CD4-positive, alpha-beta T cell treated with Interferon alpha-2 for 1 hour (primary cell): ENCODE measurements at places on chromosomes 1 and 21.
A peak's percentile ranks its signal among the peaks of the same experiment; 100 is the strongest.

- no peak for DNase-seq
Measured at GRCh38 chr1:32636914-32637645, 13.3 kb downstream of the ZBTB8OS start.

DNA sequence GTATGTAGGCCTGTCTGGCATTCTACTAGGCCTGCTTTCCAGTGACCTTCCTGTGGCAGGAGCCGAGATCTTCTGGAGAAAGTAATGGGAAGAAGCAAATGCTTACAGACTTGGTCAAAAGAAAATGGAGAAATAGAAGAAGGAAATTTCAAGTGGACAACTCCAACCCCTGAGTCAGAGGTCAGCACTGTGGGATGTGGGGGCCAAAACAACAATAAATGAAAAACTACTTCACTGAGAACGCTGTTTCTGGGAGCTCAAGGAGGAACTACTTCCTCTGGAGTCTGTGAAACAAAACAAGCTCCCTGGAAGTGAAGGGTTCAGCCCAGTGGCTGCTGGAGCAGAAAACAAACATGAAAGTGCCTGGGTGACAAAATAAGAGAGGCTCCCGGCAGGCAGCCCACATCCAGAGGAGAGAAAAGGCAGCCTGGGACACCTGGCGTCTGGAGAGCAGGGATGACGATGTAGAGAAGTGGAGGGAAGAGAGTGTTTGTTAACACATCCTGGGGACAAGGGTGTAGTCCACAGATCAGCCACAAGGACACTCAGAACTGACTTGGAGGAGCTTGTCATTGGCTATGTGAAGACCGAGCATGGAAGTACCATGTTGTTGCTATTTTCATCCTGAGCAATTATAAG lies 355.2 kb downstream of the SMYD3 start:
- no peak for DNase-seq

GRCh38 chr1:19472174-19472573 lies 13.2 kb downstream of the CAPZB start:
- DNase-seq = no peak

DNA sequence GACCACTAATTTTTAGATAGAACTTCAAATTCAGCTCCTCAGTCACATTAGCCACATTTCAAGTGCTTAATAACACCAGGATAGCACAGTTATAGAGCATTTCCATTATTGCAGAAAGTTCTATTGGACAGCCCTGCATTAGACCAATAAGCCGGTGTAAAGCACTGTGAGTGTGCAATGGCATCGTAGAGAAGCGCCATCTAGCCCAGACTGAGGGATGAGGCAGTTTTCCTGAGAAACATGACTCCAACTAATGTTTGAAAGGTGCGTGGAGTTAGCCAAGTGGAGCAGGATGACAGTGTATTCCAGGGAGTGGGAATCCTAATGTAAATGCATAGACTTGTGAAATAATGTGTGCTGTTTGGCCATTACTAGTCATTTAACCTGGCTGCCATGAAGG lies 7.7 kb downstream of the RPE65 start:
- DNase-seq = no peak

DNA sequence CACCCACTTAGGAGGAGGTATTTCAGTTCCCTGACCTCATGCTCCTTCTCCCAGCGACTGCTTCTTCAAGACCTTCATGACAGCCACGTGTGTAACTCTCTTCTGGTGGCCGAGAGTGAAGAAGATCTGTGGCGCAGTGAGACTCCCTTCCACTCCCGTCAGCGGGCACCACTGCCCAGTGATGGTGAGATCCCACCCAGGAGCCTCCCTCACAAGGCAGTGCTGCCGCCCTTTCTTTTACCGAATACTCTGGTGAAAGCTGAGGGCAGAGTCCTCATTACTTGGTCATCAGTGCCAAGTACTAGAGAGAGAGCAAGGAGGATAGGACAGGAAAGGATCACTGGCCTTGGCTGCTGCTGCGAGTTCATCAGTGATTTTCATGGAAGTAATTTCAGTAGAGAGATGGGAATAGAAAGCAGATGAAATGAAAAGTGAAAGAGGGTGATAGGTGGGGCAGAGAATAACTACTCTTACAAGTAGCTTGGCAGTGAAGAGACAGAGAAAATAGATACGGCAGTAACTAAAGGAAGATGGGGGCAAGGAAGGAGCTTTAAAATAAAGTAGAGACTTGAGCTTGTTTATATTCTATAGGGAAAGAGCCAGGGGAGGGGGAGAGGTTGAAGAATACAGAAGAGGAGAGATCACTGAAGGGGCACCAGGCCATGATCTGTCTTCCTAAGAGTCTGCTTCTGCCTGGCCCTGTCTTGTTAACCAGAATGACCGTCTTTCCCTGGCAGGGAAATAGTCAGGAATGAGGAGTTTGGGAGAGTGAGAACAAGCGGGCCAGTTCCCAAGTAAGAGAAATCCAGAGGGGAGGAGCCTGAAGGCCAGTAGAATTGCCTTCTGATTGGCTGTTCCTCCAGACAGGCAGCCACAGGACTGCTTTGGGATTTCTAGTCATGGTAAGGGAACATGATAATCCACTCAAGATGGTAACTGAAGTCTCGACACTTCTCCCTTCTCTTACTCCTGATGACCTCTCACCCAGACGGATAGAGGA lies 18.3 kb downstream of the HYI start:
- DNase-seq = no peak

DNA sequence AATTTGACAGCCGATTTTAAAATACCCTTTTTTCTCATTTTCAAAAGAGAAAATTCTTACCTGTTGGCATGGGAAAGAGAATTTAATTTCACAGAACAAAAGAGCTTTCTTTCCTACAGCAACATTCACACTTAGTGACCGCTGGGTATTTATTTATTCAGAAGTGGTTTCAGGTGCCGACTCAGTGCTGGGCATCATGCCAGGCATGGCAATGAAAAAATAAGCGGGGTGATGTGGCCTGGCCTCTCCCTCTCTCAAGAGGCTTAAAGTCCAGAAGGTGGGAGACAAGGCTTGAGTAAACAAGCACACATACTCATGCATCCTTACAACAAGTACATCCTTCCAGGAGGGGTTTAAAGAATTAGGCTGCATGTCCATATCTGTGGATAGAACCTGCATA lies 4.1 kb upstream of the PCP4 start:
- no peak for DNase-seq

GRCh38 chr1:109661391-109661790 lies 5.5 kb downstream of the GSTM4 start:
- no peak for DNase-seq

DNA sequence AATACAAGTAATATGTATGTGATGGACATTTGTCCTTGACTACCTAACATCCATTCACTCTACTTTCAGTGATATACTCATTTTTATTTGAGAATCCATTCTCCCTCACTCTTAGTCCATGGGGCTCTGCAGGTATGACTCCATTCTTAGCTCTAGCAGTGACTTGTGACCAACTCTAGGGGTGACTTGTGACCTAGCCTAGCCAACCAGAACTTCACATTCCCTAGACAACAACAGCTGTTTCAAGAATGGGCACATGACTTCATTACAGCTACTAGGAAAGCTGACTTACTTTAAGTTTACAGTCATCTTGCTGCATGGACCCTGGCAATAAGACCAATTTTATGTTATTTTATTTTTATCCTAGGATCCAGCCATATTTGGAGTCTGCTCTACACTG lies 23.6 kb upstream of the DDX59 start:
- no peak for DNase-seq

DNA sequence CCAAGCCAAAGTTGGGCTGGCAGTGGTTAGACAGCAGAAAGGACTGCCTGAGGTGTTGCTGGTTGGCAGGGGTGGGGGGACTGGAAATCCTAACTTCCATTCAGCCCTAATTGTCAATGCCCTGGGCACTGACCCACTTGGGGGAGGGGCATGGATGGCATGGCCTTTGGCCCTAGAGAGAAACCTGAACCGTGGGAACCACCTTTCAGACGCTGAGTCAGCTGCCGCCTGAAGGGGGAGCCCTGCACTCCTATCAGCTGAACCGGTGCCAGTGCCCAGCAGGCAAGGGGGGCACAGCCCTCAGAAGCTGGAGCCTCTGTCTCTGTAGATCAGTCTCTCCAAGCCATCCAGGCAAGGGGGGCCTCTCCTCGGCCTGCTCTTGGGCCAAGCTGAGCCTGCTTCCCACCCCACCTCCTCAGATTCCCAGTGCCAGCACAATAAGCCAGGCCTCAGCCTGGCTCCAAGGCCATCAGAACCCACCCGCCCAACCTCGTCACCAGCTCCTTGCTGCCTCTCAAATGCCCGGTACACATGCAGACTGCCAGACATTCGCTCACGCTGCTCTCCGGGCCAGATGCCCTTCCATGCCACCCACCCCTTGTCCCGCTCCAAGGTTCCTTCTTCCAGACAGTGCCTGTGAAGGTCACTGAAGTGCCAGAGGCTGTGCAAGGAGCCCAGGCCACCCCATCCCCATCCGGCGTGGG lies 11.6 kb downstream of the TINAGL1 start:
- peak; percentile 38 for DNase-seq

DNA sequence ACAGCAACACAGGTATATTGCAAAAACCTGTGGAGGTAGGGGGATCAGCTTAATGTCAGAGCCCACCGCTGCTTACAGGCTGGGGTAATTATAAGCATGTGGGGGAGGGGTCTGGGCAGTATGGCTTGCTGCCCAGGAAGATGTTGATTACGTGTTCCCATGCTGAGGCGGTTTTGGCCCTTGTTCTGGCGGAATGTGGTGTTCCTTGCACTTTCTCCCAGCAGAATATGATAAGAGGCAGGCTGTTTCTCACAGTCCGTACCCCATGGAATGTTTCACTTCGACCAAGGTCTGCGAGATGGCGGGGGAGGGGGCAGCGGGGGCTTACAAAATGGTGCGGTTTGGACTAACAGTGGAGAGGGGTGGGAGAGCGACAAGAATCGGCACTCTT lies 9.8 kb upstream of the HPCAL4 start:
- DNase-seq = no peak

- DNase-seq = no peak
Measured at GRCh38 chr1:117981455-117982192, 52.1 kb downstream of the WDR3 start.

- peak; percentile 19 for DNase-seq
Measured at GRCh38 chr1:185474440-185475149, 157.6 kb upstream of the IVNS1ABP start.

GRCh38 chr1:145858238-145858900 lies 512 bp downstream of the PIAS3 start:
- no peak for DNase-seq

GRCh38 chr1:119729044-119729443 lies 17.3 kb downstream of the PHGDH start:
- DNase-seq = no peak

- peak; percentile 20 for DNase-seq
Measured at GRCh38 chr1:232951180-232951579, 769 bp downstream of the NTPCR start.

DNA sequence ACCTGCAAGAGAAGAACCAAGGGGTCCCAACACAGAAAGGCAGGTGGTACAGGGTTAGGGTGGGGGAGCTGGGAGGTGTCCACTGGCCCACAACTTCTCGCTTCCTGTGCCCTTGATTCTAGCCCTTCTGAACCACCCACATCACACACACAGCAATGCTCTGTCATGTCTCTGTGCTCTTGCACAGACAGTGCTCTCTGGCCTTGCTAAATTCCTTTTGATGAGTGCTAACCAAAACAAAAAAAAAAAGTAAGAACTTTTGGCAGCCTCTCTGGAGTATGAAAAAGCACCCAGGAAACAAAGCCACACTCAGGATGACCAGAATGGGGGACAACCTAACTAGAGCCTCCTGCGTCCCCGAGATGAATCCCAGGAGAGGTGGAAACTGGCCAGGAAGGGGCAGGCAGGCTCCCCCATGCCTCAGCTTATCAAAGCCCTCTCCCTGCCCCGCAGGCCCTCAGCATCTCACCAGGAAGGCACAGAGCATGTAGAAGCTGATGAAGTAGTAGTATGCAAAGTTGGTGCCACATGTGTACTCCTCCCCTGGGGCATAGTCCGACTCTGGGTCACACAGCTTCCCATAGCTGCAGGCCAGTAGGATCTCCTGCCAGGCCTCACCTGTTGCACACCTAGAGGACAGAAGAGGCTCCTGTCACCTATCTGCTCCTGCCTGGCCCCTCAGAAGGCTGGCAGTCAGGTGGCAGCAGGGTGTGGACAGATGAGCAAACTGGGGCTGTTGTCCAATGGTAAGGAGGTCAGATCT lies 27.2 kb upstream of the KIF21B start:
- no peak for DNase-seq

GRCh38 chr1:171809834-171810233 lies 28.4 kb downstream of the METTL13 start:
- DNase-seq = no peak

- no peak for DNase-seq
Measured at GRCh38 chr1:16075337-16076030, 2.0 kb upstream of the FAM131C start.

- no peak for DNase-seq
Measured at GRCh38 chr1:248788327-248788726, 32.8 kb upstream of the LYPD8 start.

DNA sequence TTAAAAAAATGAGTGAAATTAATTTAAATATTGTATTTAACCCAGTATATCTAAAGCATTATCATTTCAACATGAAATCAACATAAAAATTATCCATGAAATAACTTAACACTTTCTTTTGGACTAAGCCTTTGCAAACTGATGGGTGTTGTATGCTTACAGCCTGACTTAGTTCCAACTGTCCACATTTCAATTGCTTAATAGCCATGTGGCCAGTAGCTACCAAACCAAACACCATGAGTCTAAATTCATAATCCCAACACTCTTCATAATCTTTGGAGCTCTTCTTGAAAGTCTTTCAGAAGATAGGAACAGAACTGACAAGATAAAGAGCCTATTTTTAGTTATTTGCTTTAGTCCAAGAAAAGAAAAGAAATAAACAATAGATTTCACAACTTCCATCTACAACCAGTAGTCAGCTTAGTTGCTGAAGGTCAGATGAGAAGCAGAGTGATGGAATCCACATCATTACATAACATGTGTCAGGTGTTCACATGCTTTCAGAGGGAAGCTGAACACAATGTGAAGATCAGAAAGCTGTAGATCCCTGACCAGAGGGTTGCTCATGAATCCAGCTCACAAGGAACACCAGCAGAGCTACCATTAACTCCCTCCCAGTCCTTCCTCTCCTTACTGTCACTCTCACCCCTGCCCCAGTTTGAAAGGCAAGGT lies 144.0 kb upstream of the ZNF648 start:
- DNase-seq = no peak

GRCh38 chr1:22556391-22557104 lies 6.7 kb upstream of the EPHA8 start:
- DNase-seq = no peak
